ENCODE measurements at places on chromosomes 5 and 9. TPM values are rescaled to one million over a fixed set of nuclear protein-coding genes. Genes with fewer than 3 reads are reported as not detected.
A peak's percentile ranks its signal among the peaks of the same experiment; 100 is the strongest.

DNA sequence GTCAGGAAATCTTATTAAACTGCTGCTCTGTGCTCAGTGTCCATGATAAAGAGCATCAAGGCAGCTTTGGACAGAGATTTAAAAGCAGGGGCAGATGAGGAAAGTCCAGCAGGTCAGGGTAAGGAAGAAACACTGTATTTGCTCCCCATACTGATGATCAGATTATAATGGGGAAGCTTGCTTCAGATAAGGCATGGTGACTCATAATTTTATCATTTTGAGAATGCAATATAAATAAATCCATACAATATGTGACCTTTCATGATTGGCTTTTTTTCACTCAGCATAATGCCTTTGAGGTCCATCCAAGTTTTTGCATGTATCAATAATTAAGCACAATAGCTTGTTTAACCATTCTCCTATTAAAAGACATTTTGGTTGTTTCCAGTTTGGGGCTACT, 48.1 kb upstream of the LHFPL2 start:
- no peak for DNase-seq

DNA sequence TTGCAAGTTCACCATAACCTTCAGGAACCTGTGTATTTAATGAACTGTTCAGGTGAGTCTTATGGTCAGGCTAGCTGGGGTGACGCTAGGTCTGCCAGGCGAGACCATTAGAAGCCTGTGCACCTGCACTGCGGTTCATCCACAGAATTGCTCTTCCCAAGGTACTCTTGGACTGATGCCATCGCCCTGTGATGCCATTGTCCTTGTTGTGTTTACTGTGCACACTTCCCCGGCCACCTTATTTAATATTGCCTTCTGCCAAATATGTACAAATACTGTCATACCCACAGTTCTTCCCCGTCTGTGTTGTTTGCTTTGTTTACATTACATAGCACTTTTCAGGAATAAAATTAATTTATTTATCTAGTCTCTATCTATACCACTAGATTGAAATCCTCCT, 66.3 kb downstream of the RCL1 start:
- DNase-seq = no peak

The SIT1 gene
- not detected for polyA plus RNA-seq

DNA sequence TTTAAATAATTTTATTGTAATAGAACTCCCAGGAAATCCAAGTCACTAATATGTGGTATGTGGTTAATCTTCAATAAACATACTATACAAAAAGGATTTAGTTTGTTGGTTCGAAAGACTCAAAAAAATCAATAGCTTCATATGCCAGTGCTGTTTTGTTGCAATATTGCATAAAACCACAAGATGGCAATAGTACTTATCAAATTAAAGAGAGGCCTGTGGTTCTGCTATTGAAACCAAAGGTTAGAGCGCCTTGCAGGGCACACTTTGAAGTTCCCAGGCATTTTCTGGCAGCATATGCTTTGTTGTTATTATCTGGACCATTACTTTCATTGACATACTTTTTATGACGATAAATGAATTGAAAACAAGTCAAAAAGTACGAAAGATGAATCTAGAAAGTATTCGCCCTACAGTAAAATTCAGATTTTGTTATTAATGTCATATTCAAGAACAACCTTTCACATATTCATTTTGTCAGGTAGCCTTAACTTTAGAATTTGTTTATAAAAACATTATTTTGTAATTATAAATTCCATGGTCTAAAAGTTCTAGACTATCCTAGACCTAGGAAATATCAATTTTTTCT, 316.3 kb downstream of the MCTP1 start:
- DNase-seq = peak; percentile 70

The IRX1 gene
- 0.47 TPM for polyA plus RNA-seq

The KIF20A gene
- polyA plus RNA-seq = 24.5 TPM

GRCh38 chr5:375921-376798, 54.6 kb downstream of the AHRR start:
- DNase-seq = no peak

- DNase-seq = peak; percentile 92
Measured at GRCh38 chr5:32504989-32505596, 60.6 kb upstream of the ZFR start.

Data from muscle of back (tissue), 13 donors.